ENCODE measurements at places on chromosomes 2 and 18.
A peak's percentile ranks its signal among the peaks of the same experiment; 100 is the strongest.

DNA sequence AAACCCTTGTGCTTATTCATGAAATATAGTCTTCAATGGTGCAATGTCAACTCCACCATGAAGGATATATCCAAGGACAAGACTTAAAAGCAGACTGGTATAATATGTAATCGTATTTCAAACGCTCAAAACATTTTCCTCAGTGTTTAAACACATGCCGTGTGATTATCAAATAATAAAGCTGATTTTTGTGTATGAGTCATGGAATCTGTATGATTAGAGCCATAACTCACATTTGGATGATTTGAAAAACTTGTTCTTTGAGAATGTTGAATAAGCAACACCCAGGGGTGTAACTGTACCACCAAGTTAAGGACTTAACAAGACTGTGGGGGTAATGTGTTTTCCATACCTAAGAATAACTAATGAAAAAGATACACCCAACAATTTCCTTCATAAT, 215.3 kb downstream of the STK39 start:
- DNase-seq, result no peak

DNA sequence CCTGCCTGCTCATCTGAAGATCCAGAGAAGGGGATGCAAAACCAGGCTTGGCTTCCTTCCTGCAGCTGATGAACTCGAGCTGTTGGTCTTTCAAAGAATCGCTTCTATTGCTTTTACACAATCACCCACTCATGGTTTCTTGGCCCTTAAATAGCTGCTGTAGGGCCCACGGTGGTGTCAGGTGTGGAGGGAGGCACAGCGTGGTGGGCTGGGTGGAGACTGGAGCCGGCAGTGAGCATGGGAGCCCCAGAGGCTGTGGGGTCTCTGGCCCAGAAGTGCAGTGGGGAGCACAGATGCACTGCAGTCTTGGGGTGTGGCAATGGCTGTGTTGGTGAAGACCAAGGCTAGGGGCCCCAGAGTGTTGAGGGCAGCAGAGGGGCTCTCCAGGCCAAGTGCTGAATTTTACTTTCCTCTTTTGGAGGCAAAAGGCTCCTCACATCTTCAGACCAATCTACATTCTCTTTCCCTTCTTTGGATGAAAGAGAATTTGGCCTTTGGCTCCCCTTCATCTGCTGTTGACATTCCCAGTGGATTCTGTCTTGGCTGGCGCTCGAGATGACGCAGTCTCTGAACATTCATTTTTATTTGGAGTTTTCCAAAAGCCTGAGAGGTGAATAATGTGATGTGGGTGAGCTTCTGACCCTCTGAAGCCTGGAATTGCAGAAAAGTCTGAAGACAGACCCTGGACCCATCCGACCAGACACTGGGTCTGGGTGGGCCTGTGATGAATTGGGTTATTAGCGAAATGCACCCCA, 70.1 kb upstream of the ASB18 start:
- no peak for DNase-seq

- no peak for DNase-seq
These were observed 131.9 kb upstream of the CHAC2 start for GRCh38 chr2:53635694-53636093.

GRCh38 chr2:126970583-126970982, 71.9 kb downstream of the TEX51 start:
- no peak for DNase-seq

- no peak for DNase-seq
These were observed 201.4 kb upstream of the SIX2 start for GRCh38 chr2:45210462-45211195.

DNA sequence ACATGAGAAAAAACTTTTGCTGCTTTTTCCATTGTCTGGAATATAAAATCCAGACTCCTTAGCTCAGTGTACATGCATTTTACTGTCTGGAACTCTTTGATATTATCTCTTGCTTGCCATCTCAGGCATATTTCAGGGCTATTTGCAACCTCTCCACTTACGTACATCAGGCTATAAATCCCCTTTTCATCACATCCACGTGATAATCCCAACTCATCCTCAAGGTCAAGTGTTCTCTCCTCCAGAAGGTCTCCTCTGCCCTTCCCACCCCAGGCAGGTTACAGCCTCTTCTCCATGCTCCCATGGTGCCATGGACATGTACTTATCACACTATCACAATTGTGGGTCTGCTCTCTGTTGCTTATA, 202.5 kb upstream of the RBMS1 start:
- DNase-seq, result no peak

- no peak for DNase-seq
These were observed 791 bp upstream of the CYRIA start for GRCh38 chr2:16666449-16666801.

GRCh38 chr2:146821836-146822316, 1023.0 kb upstream of the ACVR2A start:
- DNase-seq, result no peak

- DNase-seq, result peak; percentile 83
These were observed 7.7 kb downstream of the LPIN1 start for GRCh38 chr2:11753886-11754699.

GRCh38 chr2:232609607-232610006, 23.8 kb upstream of the EFHD1 start:
- no peak for DNase-seq

DNA sequence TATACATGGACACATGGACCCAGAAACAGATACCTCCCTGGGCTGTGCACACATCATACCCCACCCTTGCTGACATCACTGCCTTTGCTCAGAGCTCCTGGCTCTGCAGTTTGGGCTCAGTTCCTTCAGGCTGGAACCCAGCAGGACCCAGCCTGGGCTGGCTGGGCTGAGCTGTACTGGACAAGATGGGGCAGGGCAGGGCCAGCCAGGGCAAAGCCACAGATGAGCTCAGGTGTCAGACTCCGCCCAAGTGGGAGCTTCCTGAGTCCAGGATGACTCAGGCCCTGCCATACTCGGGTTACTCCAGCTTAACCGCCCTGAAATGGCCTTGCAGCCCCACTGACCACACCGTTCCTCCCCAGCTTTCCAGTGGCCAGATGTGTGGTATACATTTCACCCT, 284.9 kb downstream of the OSR1 start:
- DNase-seq, result no peak

DNA sequence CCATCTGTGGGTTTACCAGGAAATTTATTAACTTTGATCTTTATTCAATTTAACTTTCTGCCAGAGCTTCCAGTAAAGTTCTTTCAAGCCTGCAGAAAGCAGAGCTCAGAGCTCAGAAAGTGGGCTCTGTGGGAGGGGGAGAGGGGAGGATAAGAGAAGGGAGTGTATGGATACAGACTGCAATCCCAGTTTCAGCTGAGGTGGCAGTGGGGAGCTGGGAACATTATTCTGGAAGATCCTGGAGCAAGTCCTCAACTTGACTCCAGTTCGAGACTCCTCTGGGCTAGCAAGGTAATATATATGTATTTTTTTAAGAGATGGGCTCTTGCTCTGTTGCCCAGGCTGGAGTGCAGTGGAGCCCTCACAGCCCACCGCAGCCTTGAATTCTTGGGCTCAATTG, 108.9 kb upstream of the NABP1 start:
- no peak for DNase-seq

GRCh38 chr2:54652540-54652939, 70.9 kb upstream of the EML6 start:
- no peak for DNase-seq

- DNase-seq, result no peak
These were observed 796.4 kb upstream of the CDH2 start for GRCh38 chr18:28973324-28973723.

- DNase-seq, result no peak
These were observed 48.1 kb downstream of the WDR33 start for GRCh38 chr2:127762846-127763245.

- no peak for DNase-seq
These were observed 32.0 kb downstream of the YPEL5 start for GRCh38 chr2:30178618-30179434.

GRCh38 chr2:41881249-41881648, 166.6 kb upstream of the PKDCC start:
- no peak for DNase-seq

DNA sequence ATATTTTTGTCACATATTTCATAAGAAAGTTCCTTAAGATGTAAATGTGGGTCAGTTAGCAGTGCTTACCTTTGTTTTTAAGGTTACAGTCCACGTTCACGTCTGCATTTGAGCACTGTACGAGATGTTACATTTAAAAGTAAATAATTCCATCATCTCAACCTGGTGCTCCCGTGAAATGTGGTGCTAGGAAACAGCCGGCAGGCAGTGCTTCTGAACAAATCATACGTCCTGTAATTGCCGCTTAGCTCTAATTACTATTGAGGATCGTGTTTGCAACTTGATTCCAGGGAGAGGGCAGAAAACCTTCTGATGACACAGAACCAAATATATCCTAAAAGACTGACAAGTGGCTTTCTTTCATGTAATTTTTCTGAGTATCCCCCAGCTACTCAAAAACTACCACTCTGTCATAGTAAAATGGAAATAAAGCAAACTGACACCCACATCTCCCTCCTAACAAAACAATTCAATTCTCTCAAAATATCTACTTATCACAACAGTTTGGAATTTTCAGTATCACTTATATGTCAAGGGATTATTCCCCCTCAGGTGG, 297.8 kb upstream of the SESTD1 start:
- no peak for DNase-seq

DNA sequence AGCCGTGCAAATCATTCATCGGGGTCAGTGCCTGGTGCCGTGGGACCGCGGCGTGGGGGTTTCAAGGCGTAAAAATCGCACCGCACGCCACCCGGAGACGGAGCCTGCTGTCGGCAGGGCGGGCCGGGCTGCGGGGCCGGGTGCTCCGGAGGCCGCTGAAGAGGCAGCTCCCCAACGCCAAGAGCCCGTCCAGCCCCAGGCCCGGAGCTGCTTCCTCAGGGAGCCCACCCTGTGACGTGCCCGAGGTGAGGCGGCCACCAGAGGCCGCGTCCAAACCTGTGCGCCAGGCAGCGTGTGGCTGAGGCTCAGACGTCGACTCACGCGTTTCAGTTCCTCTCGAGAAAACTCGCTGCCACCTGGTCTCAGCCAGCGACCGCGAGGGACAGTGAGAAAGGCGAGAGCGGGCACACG, 98.1 kb downstream of the NFATC1 start:
- no peak for DNase-seq

DNA sequence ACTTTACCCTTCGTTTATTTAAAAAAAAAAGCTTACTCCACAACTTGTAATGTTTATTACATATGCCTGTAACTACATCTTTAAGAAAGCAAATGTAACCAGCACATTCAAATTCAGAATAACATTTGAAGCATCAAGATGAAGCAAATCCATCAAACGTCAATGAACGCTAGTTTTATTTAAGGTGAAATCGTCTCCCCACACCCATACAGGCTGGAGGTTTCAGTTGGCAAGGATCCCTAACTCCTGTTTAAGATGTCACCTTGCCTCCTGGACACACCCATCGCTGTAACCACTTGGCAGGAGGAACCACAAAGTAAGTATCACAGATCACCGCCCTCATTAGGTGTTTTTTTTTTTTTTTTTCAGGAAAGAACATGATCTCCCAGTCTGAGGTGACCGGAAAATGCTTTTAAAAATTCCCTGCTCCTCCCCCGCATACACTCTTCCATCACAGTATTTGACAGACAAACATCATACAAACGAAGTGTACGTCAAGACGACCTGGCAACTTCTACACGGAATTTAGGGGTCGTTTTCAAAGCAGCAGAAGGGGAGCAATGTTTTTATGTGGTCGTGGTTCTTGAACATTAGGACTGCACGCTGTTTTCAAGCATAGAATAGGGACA, 19.7 kb upstream of the STPG4 start:
- peak; percentile 71 for DNase-seq

DNA sequence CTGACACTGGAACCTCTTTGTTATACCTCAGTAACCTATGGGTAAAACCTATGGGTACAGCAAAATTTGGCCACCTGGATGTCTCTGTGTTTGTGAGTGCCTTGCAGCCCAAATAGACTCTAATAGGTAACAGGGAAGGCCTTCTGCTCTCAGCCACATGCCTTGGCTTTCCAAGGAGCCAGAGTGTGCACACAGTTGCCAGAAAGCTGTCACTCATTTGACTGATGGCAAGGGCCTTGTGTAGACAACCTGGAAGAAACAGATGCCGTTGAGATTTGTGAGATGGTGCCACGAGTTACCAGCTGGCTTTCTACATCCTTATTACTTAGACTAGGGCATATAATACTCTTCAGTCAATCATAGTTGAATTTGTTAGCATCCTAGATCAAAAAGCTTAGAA, 90.1 kb upstream of the RAB12 start:
- no peak for DNase-seq

GRCh38 chr18:54873884-54874255, 45.6 kb downstream of the RAB27B start:
- no peak for DNase-seq

DNA sequence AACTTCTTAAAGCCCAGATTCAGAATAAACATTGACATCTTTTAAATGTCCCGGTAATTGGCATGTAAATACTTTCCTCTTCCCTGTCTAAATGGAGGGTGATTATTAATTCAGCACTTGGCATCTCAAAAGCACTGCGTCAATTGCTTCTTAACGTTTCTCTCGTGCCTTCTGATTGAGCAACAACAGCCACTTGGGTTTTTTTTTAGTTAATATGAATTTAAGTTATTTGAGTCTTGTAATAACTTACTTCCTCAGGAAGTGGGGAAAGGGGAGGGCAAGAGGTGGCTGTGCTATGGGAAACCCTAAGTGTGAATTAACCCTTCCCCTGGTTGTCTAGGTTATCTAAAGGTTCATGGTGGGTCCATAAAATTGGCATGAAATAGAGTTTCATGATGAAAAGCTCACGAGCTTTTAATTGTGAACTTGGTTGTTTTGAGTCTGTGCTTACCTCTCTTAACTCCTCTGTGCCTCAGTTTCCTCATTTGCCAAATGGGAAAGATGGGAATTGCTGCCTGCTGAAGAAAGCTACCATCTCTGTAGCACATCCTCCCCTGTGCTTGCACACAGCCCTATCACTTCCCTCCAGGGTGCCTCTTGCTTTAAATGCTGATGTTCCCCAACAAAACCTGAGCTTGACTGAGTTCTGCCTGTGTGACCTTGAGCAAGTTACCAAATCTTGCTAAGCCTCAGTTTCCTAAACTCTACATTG, 126.3 kb upstream of the BCL2L11 start:
- no peak for DNase-seq

GRCh38 chr18:77210249-77210648, 39.4 kb upstream of the GALR1 start:
- DNase-seq, result no peak

GRCh38 chr2:71120195-71120594, 9.8 kb downstream of the MCEE start:
- no peak for DNase-seq

GRCh38 chr2:5140347-5140746, 551.8 kb upstream of the SOX11 start:
- DNase-seq, result no peak

GRCh38 chr2:207230261-207231105, 64.7 kb upstream of the KLF7 start:
- no peak for DNase-seq
